Colonic mucosa (tissue), 4 donors: ENCODE measurements at places on chromosomes 5 and 9. TPM values are rescaled to one million over a fixed set of nuclear protein-coding genes. Genes with fewer than 3 reads are reported as not detected.

GRCh38 chr9:134208981-134209725, 44.8 kb upstream of the RNU6ATAC start:
- no peak overlapping the region for H3K27ac ChIP-seq
- DNase-seq = no peak
- H3K4me1 ChIP-seq = no peaks in the 10 kb centered on the region

GRCh38 chr9:20280330-20280729, 342.0 kb downstream of the MLLT3 start:
- no peak for DNase-seq
- H3K36me3 ChIP-seq = no peaks in the 10 kb centered on the region
- no peak overlapping the region for H3K4me3 ChIP-seq
- no peaks in the 10 kb centered on the region for H3K4me1 ChIP-seq
- no peaks in the 10 kb centered on the region for H3K27me3 ChIP-seq

DNA sequence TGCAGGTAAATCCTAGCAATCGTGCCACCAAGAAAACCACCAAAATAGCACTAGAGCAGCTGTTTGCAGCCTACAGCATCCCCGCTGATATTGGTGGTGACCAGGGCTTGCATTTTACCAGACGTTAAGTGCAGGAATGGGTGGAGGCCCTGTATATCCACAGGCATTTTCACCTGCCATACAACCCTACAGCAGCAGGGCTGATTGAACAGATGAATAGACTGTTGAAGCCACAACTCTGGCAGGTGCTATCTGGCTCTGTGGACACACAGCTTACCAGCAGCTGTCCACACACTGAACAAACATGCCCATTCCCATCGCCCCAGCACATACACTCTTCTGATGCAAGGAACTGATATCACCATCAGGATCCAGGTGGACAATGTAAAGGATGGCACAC, 154.5 kb upstream of the APC start:
- no peaks in the 10 kb centered on the region for H3K4me1 ChIP-seq
- H3K36me3 ChIP-seq = no peaks in the 10 kb centered on the region
- no peak for DNase-seq
- H3K27me3 ChIP-seq = no peaks in the 10 kb centered on the region
- H3K4me3 ChIP-seq = no peak overlapping the region

The STOML2 gene
- total RNA-seq = 233 TPM

DNA sequence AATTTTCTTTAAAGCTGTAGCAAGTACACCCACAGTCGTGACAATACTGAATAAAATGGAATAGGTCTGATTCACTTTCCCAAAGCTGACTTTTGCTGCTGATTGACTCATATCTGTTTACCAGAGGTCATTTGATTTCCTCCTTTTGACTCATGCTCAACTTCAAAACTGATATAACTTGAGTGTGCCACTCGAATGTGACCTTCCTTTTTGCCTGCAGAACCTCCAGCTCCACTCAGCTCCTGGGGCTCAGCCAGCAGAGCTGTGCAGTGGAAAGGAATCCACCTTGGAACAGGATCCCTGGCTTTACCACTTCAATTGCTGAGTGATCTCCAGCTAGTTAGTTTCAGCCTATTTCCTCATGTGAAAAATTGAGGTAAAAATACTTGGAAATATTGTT, 84.1 kb downstream of the FEM1C start:
- H3K4me3 ChIP-seq = no peak overlapping the region
- no peaks in the 10 kb centered on the region for H3K36me3 ChIP-seq
- no peaks in the 10 kb centered on the region for H3K27me3 ChIP-seq
- DNase-seq = no peak
- H3K4me1 ChIP-seq = peaks cover 4% of the 10 kb centered on the region

GRCh38 chr9:134344068-134344799, 18.0 kb downstream of the RXRA start:
- H3K36me3 ChIP-seq = no peaks in the 10 kb centered on the region
- no peak overlapping the region for H3K4me3 ChIP-seq
- peak overlapping the region; percentile 55 for H3K27ac ChIP-seq
- H3K27me3 ChIP-seq = no peaks in the 10 kb centered on the region
- DNase-seq = no peak

The ACSL6 gene
- total RNA-seq = 0.93 TPM
